Stimulated activated CD8-positive, alpha-beta memory T cell treated with anti-CD3 and anti-CD28 coated beads, Interleukin-12 subunit alpha, Interleukin-12 subunit beta, amount 100 ng/mL, for 4 hours (primary cell): ENCODE measurements at places on chromosomes 3 and 15.

- no peak for DNase-seq
Observed at GRCh38 chr15:60511351-60512031, 32.5 kb upstream of the ICE2 start.

DNA sequence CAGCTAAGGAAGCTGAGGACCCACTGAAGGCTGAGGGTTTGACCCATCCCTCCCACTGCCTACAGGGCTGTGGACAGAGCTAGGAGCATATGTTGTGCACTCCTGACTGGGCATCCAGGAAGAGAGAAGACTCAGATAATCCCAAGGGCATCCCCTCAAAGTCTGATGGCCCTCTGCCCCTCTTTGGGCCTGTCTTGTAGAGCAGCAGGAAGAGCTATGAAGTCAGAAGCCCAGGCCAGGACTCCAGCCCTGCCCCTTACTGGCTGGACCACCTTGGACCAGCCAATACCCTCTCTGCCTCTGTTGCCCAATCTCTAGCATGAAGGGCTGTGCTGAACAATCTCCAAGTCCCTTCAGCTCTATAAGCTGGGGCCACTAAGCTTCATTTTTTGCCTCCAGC, 210.8 kb downstream of the RPLP1 start:
- no peak for DNase-seq

GRCh38 chr3:31373681-31374080, 159.0 kb upstream of the STT3B start:
- no peak for DNase-seq

GRCh38 chr3:12501360-12502020, 17.2 kb downstream of the TSEN2 start:
- no peak for DNase-seq

GRCh38 chr3:55488398-55489055, 1.4 kb upstream of the WNT5A start:
- no peak for DNase-seq

- no peak for DNase-seq
Observed at GRCh38 chr3:170961616-170962400, 53.4 kb upstream of the EIF5A2 start.

DNA sequence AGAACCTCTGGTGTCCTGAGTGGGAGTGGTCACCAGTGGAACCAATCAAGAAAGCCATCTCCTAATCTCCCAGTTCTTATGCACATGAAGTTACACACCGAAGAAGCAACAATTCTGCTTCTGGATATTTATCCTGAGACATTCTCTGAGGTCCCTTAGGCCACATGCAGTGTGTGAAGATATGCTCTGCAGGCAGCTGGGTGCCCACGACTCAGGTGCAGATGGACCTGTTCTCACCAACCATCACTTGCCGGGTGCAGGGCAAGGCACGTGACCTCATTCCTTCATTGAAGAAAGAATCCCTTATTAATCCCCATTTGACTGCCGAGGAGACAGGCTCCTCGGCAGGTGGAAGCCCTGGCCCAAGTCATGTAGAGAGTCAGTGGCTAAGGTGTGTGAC, 79.8 kb downstream of the WNT7A start:
- no peak for DNase-seq

DNA sequence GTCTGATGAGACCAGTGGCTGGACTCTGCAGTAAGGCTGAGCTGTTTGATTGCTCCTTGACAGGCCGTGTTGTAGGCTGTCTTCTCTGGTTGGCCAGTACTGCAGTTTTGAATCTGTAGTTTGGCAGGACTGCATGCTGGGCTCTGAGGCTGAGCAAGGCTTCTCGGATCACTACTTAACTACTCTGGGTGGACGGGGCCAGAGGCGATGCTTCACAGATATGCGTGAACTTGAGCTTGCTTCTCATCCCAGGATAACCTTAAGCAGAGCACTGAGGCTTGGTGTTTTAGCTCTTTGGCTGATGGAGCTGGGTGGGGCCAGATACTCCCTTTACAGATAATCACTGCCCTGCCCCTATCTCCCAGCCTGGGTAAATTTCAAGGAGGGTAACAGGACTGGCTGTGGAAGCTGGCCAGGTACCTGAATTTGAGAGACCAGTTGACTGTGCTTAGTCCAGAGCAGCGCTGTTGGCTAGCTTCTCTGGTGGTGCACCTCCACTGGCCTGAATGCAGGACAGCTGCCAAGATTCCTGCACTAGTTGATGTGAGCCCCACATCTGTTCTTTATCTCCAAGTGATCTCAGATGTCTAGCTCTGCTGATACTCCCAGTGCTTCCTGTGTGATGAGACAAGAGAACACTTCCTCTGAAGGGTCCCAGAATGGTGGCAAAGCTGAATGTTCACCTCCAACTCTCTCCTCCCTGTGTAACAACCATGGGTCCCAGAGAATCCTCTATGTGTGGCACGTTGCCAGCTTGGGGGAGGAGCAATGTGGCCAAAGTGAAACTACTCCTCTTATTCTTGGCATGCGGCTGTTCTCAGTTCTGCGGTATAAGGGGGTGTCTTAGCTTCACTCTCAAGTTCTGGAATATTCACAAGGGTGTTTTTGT, 37.9 kb downstream of the RPL39L start:
- peak; percentile 21 for DNase-seq

DNA sequence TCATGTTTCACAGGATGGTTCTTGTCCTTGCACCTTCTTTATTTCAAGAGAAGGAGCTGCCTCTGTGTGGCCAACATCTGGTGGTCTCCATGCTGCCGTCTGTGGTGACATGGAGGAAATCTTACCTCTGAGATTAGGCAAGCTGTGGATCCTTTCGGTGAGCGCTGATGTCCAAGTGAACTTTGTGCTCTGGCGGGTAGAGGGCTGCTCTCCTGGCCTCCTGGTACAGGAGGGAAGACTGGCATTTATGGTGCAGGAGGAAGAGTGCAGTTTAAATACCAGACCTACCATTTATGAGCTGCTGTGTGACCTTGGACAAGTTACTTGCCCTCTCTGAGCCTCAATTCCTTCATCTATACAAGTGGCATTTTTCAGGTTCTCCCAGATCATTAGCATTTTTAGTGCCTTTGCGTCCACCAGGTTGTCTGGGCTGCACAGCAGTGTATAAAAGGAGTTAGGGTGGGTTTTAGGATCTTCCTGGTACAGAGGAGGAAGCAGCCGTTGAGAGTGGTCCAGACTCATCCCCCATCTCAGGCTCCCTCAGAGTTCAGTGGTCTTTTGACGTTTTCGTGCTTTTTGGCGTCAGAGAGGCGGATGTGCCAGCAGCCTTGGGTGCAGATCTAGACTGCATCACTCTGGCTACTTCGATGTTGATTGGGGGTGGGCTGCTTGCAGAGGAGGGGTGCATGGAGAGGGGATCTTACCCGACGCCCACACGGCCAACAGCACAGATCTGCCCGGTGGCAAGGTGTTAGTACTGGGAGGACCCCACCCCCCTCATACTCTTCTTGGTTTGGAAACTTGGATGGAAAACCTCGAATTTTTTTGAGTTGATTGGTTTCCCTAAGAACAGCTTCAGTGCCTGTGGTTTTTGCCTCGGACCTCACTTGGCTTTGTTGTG, 162.2 kb downstream of the ITPR1 start:
- no peak for DNase-seq

DNA sequence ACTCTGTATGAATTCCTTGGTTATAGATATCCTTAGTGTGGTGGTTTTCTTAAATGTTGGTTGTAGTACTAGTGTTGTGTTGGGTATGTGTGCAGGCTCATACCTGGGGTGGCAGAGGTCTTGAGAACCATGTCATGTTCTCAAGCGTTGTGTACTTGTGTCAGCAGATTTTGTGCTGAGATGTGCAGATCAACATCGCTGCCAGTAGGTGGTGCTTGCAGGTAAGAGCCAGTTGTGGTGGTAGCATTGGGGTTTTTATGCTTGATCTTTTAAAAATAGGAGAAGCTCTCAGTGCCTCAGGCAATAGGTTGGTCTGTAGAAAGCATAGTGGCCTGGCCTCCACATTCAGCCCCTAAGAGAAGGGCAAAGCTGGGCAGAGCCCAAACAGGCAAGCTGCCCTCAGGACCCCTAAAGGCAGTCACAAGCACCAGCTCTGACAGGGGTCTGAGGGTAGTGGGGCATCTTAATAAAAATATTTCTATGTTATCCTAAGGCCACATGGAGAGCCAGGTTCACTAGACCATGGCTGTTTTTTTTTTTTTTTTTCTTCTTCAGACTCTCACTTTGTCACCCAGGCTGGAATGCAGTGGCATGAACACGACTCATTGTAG, 164.0 kb downstream of the IL20RB start:
- no peak for DNase-seq

DNA sequence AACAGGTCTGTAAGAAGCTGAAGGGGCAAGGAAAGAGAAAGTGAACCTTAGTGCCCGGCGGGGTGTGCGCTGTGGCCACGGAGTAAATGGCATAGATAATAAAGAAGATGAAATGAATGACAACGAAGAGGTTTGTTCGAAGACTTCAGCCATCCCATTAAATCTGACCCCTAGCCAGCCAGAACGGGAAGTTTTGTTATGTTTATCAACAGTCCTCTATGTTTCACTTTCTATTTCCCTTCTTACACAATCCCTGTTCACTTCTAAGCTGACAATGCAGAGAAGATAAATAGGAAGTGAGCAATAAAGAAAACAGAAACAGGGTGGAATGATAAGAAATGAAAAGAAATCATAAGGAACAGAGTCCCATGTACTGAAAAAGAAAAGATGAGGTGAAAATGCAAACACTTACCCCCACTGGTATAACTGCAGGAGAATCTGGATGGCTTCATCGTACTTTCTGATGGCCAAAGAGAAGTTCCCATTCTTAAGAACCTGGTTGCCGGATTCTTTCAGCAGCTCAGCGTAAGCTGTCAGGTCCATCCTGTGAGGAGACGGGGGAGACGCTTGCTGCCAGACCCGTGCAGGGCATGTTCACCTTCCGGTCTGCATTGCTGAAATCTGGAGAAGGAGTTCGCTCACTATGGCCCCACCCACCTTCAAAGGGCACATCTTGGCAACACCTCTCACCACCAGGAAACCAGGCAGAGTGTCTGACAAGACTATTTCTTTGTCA, 36.8 kb downstream of the TRANK1 start:
- DNase-seq, result peak; percentile 39
